ENCODE measurements at places on chromosomes 7 and 10.

- no peak for DNase-seq
Observed at GRCh38 chr7:22572937-22573336, 72.9 kb upstream of the STEAP1B start.

DNA sequence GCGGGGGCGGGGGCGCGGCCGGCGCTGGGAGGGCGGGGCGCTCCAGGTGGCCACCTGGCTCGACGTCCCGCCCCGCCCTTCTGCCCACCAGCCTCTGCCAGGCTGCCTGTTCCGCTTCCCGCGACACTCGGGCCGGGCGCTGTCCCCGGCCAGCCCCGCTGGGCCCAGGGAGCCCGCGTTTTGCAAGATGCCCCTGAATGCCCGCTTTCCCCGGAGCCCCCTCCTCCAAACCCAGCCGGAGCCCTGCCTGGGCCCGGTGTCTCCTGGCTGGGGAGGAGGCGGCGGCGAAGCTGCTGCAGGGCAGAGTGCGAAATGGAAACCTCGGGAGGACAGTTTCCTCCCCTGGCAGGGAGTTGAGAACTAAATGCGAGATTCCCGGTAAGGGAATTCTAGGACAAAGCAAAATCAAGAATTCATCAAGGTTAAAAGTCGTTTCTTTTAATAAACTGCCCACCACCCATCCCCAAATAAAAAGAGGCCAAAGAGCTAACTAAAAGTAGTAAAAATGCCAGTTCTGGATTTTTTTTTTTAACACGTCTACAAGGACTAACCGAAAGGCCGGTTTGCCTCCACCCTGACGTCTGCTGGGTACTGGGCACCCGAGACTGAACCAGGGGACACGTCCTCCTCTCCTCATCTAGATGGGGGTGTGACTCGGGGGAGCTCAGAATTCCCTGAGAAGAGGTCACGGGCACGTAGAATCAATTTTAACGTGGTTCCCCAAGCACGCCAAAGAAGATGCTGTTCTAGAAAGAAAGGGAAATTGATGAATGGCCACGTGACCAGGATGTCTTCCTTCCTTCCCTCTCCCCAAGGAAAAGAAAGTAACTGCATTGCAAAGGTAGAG, 200.4 kb upstream of the NFE2L3 start:
- DNase-seq = peak; percentile 91

- no peak for DNase-seq
Observed at GRCh38 chr10:126387931-126388911, at the start of gene ADAM12. TSS of gene ADAM12 (minus strand) at chr10:126388477. CDS start at chr10:126388145, 332 bp downstream.

GRCh38 chr10:25036381-25036780, 20.0 kb downstream of the THNSL1 start:
- DNase-seq = no peak

DNA sequence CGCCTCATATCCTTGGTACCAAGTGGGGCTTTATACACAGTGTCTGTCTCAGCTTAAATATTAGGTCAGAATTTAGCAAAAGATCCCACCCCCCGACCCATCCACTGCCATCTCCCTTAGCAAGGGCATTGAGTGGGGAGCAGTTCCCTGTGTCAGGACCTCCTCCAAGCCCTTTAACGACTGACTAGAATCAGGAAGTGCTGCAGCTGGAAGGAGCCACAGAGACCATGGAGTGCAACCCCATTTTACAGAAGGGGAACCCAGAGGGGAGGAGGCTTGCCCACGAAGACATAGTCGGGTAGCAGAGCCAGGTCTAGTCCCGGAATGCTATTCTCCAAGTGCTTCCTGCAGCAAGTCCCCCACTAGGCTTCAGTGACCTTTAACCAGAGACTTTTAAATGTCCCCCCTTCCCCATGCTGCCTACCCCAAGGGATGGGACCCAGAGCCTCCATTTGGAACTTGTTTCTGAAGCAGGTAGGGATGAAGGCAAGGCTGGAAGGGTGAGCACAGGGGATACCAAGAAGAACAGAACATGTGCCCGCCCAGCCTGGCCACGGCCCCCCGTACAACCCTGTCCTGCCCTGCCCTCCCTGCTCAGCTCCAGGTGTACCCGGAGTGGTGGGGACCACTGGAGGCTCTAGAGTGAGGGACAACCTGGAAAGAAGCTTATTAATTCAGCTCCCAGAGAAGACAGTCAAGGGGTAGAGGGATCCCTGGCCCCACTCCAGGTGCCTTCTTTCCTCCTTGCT, 41.3 kb downstream of the C10orf105 start:
- no peak for DNase-seq

GRCh38 chr10:86536294-86536861, 14.8 kb upstream of the WAPL start:
- no peak for DNase-seq

GRCh38 chr7:107173691-107174406, 5.0 kb downstream of the HBP1 start:
- DNase-seq = no peak

DNA sequence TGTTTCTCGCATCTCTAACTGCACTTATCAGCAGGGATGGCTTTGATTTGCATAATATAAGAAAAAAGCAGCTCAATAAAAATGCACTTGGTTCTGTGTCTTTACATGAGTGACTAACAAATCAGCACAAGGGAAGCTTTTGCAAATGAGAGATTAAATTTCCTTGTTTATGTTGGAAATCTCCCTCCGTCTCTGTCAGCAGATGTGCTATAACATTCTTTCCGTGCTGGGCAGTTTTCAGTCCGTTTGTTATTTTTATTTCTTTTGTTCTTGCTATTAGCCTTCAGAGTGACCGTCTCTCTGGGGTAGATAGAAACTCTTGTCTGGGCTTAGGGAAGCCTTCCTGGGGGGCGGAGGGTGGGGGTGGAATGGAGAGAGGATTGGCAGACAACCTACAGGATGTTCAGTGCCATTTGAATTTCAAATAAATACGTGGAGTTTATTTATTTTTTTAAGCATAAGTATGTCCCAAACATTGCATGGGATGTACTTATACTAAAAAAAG, 96.0 kb downstream of the GATA3 start:
- no peak for DNase-seq

- DNase-seq = no peak
Observed at GRCh38 chr10:60374836-60375235, 14.8 kb downstream of the ANK3 start.

GRCh38 chr7:42739638-42740037, 172.2 kb downstream of the C7orf25 start:
- DNase-seq = no peak

DNA sequence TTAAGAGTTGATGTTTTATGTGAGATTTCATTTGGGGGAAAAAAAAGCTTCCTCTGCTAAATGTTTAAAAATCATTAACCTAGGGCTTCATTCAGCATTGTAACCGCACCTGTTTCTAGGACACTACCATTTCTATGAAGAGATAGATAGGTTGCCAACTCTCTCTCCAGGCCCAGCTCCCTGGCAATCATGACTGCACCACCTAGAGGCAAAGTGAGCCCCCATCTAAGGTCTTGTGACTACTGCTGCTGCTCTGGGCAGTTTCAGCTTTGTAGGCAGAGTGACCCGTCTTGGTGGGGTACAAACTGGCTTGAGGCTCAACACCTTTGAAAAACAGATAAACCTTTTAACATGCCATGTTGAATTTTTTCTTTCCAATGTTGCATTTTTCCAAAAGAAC, 27.3 kb upstream of the MRC1 start:
- no peak for DNase-seq
